ENCODE measurements at places on chromosomes 1 and 21.

GRCh38 chr1:118363396-118363795 lies 178.4 kb upstream of the SPAG17 start:
- DNase-seq = no peak

DNA sequence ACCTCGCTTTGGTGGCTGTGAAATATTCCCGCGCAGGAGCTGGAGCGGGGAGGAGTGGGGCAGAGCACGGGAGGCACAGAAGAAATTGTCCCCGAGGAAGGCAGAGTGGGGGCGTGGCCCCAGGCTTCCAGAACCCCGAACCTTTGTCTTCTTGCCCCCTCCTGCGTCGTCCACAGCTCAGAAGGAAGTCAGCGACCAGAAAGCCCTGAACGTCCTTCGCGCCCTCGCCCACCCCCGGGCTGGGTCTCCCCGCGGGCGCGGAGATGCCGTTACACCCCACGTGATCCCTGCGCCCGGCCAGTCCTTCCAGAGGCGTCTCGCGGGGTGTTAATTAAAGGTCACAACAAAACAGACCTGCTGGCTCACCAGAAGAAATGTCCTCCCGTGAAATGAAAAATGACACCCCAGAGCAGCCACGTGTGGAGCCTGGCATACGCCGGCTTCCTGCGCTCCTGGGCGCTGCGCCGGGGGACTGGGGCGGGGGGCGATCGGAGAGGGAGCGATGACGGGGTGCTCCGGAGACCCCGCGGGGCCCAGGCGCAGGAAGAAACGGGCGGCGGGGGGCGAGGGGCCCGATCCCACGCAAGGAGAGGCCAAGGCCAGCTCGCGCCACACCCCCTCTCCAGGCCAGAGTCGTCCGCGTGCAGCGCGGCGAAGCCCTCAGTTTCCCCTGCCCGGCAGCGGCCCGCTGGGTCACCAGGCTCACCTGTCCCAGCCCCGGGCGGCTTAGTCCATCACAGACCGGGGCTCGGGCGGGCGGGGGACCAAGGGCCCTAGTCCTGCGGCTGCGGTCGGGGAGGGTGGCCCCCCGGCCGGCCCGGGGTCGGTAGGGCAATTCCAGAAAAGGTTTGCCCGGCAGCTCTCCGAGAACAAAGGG lies 995 bp upstream of the KIF26B start:
- DNase-seq = no peak

- no peak for DNase-seq
Observed at GRCh38 chr1:223704921-223705878, 7.1 kb upstream of the CAPN2 start.

DNA sequence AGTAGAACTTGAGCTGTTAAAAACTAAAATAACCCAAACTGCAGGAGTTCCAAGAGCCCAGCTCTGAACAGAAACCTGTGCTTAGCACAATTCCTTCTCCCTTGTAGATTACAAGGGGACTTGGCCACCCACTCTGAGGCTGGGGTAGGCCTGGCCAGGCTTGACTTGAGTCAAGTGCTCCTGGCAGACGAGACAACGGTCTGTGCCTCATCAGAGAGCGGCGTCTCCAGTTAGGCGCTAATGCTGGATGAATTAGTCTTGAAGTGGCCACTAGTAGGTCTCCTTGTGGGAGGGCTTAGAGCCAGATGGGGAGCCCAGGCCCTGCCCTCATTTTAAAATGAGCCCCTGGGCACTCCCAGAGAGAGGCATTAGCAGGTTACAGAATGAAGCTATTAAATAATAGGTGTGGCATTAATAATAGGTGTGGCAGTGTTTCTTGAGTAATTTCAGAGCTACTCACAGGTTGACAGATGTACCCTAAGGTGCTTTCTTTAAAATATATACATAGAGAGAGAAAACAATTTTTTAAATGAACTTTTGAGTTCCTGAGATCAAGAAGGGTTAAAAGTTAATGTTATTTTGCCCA lies 1.1 kb downstream of the EEIG2 start:
- peak; percentile 4 for DNase-seq

DNA sequence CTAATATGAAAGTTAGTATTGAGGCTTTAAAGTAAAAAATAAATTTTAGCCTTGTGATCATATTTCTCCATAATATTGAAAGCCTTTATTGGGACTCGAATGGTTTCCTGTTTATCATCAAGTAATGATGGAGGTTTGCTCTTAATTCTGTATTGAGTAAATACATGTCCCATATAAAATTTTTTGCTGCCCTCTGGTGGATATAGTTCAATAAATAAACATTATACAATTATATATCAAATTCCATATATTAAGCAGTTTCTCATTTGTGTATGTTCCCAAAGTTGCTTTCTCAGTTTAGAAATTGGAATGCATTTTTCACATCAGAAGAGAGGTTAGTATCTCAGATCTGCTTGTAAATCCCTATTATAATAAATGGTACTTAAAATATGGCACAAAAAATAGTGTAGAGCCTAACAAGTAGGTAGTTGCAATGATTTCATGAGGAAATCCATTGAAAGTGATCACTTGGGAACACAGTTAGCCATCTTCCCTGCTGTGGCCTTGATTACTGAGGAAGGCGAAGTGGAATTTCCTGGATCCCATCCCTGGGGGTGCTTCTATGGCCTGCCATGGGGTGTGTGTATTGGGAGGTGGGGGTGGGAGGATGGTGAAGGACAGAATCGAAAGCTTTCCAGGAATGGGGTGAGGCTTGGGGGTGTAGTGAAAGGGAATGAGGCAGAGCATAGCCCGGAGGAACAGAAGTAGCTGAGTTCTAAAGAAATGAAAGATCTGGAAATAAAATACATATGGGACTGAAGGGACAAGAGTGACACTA lies 84.1 kb upstream of the C21orf91 start:
- DNase-seq = peak; percentile 54

- DNase-seq = no peak
Observed at GRCh38 chr1:153429266-153430165, 13.2 kb downstream of the S100A7A start.

DNA sequence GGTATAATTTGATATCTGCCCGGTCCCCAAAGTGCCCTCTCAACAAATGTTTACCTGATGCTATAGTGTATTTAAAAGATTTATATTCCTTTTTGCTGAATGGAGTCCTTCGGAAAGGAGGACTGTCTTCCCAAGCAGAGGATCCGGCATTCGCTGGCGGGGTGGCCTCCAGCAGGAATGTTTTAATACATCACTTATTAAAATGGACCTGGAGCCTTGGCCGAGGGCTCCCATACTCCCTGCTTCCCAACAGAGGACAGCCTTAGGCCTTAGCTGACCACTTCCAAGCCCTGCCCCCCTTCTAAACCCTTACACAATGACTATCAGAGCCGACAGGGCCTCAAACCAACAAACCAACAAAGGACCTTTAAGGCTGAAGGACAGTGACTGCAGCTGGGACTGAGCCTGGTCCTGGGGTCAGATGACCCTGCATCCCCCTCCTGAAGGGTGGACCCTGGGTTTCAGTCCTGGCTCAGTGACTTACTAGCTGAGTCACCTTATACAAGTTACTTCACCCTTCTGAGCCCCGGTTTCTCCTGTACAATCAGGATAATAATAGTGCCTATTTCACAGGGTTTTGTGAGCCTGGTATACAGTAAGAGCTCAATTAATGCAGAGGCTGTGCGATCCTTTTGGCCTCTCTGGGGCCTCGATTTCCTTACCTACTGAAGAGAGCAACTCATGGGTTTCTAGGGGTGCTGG lies 5.6 kb downstream of the CAMK2N1 start:
- DNase-seq = no peak

DNA sequence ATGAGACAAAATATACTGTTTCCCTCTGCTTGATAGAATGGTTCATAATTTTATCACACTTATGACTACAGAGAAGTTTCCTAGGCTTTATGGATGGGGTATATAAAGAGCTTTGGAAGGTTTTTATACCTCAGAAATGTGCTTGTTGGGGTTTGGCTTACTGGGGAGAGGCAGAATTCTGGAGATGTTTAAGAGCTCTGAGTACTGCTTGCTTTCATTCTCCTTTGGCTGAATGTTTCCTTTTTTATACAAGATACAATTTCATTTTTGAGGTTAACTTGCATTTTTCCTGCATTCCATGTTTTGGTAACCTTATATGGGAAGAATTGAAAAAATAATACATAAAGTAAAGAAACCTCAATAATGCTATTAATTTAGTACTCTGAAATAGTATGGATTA lies 157.7 kb upstream of the COL11A1 start:
- no peak for DNase-seq

GRCh38 chr1:18103788-18104421 lies 3.7 kb upstream of the IGSF21 start:
- no peak for DNase-seq

- DNase-seq = no peak
Observed at GRCh38 chr21:44613386-44614155, 1.7 kb downstream of the KRTAP10-8 start.

Data from amniotic stem cell (primary cell).